ENCODE measurements at places on chromosomes 2 and 18. TPM values are rescaled to one million over a fixed set of nuclear protein-coding genes. Genes with fewer than 3 reads are reported as not detected.
A peak's percentile ranks its signal among the peaks of the same experiment; 100 is the strongest.

Gene GPR155
- total RNA-seq, result 1.9 TPM

- no peak for DNase-seq
These were observed 133.9 kb upstream of the GCFC2 start for GRCh38 chr2:75844651-75845050.

Gene CLEC4F
- not detected for total RNA-seq

DNA sequence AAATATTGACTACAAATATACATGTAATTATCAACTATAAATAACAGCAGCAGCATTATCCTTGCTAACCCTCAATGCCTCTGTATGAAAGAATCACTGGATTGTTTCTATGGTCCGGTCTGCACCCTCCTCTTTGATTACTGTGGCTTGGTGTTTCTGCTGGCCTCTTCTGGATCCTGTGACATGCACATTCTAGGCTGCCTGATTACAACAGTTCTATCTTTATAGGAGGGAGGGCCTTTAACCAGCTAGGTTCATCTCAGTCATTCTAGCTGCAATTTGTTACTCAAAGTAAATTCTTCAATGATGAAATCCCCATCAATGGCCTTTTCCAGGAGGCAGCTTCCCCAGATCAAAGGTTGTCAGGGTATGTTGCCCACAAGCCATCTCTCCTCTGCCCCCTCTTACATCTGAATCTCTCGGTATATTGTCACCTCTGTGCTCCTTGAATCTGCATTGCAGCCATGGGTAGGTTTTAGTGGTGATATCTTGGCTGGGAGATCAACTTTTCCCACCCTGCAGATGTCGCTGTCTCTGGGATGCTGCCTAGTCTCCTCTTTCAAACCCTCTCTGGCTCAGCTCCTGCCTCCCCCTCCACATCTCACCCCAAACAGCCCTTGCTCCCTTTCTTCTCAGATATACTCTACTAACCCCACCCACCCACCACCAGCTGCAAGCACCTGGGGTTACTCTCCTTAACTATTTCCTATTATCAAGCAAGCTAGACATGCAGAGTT lies 106.2 kb upstream of the BZW1 start:
- peak; percentile 45 for DNase-seq

Gene LIMS2
- total RNA-seq, result 24.9 TPM

GRCh38 chr2:64338910-64339500 lies 115.0 kb upstream of the LGALSL start:
- DNase-seq, result no peak

DNA sequence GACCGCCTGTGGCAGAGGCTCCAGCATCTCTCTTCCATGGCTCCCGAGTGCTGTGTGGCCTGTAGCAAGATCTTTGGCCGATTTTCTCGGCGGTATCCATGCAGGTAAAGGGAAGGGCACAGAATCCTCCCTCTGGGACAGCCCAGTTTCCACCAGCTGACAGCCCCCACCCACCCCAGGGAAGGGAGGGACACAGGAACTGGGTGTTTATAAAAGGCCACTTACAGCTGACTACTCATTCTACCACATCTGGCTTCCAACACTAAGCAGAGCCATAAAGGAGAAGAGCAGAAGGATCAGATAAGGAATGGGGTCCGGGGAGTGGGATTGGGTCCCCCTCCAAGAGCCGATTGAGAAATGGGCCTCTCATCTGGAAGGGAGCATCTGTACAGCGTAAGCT lies 20.2 kb downstream of the RUFY4 start:
- DNase-seq, result no peak

GRCh38 chr18:3097082-3097481 lies 84.1 kb upstream of the LPIN2 start:
- DNase-seq, result no peak

DNA sequence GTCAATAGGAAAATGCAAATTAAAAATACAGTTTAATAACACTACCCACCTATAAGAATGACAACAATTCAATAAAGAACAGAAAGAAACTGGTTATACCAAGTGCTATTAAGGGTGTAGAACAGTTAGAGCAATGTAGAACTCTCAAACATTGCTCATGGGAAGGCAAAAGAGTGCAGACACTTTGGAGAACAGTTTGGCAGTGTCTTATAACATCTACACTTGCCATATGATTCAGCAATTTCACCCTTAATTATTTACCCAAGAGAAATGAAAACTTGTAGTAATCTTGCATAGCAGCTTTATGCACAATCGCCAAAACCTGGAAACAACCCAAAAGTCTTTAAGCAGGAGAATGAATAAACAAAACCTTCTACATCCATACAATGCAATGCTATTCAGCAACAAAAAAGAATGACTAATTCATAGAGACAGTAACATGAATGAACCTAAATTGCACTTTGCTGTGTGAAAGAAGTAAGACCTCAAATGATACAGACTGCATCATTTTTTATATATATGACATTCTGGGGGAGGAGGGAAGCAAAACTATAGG lies 455.2 kb downstream of the THSD7B start:
- DNase-seq, result no peak

GRCh38 chr18:25289001-25289631 lies 62.9 kb downstream of the ZNF521 start:
- no peak for DNase-seq

DNA sequence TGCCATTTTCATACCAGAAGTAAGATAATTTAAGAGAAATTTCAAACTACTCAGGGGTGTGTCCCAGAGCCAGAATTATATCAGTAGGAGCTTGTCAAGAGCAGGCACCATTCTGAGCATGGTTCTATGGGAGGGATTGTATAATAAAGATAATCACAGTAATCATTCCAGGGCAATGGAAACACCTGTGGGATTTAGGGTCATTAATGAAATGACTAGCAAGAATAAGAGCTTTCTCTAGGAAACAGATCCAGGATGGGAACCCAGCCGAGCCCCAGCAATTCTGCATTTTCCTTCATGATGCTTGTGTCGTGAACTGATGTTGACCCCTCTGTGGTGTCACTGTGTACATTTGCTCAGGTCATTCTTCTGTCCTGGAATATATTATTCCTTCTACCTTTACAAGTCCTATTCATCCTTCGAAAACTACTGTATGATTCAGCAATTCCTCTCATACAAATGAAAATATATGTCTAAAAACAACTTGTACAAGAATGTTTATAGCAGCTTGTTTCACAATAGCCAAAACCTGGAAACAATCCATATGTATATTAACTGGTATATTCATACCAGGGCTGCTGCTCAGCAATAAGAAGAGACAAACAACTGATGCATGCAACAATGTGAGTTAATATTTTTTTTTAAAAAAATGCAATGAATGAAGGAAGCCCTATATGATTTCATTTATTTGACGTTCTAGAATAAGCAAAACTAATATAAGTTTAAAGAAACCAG lies 687.8 kb upstream of the KLHL29 start:
- DNase-seq, result no peak

- DNase-seq, result no peak
These were observed 28.5 kb upstream of the TMBIM1 start for GRCh38 chr2:218320704-218321336.

DNA sequence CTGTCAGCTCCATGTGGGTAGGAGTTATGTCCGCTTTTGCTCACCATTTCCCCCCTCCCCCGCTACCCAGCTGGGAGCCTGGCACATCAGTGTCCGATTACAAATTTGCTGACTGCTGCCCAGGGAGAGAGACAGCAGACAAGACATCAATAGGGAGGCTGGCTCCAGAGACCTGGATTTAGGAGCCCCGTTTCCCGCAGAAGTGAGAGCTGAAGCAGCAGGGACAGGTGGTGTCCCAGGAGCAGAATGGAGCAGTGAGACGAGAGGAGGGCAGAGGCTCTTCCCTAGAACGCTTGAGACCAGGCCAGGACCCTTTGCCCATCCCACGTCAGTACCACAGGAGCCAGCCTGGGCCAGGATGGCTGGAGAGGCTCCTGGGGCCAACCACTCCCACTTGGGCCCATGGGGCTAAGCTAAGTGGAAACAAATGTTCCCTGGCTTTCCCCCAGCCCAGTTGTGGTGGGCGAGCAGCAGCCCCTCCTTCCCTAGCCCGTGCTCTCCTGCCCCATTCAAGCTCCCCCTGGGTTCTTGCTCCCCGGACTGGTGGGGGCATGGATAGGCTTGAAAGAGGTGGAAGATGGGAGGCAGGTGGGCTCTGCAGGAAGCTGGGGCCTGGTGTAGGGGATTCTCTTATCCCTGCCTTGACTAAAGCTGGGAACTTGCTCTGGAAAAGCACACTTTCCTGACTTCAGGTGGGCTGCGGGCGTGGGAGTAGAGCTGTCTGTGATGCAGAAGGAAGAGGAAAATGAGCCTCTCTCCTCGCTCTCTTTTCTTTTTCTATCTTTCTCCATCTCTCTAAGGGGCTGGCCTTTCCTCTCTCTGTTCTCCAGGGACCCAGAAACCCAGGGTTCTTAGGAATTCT lies 4.1 kb upstream of the WNT6 start:
- DNase-seq, result no peak

DNA sequence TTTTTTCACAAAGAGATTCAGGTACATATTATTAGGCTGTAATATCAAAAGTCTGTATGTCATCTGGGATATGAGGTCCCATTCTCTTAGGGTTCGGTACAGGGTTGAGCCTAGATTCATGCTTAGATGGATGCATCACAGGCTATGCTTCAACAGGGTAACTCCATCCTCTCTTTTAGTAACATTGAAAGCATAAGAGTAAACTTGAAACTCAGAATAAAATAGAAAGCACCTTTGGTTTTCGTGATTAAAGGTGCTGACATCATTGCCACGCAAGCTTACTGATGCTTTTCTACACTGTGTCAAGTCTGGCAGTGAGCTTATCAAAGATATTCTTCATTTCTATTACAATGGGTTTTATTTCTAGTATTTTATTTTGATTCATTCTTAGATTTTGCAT lies 419.1 kb upstream of the DSEL start:
- no peak for DNase-seq

Gene ZBTB7C
- not detected for total RNA-seq

GRCh38 chr2:238963161-238963970 lies 115.5 kb downstream of the TWIST2 start:
- DNase-seq, result no peak

Gene PID1
- not detected for total RNA-seq

DNA sequence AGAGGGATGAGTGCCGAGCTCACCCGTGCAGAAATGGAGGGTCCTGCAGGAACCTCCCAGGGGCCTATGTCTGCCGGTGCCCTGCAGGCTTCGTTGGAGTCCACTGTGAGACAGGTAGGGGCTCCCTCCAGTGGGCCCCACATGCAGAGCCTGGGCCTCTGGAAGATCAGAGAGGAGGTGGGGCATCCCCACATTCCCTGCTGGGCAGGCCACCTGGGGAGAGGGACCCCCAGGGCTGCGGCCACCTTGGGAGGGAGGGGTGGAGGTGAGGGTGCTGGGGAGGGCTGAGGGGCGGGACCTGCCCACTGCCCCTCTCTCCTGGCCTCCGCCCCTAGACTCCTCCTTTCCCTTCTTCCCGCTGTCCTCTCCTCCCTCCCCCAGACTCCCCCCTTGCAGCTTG lies 38.5 kb downstream of the MTERF4 start:
- DNase-seq, result no peak
